ENCODE measurements at places on chromosomes 5 and 9.

- no peak for DNase-seq
Observed at GRCh38 chr5:113380807-113381326, 53.9 kb downstream of the TSSK1B start.

DNA sequence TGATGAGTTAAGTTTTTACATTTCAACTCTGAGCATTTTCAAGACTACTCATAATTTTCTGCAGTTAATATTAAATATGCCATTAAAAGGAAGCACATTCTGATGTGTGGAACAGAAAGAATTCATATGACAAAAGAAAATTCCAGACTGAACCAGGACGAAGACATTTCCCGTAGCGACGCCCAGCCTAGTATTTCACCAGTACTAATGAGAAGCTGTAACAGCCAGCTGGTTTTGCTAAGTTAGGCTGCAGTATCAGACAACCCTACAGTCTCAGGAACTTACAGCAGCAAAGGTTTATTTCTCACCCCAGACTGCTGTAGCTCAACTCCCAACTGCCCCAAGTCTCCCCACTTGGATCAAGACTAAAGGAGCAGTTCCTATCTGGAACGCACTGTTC lies 91.6 kb downstream of the TMEM174 start:
- DNase-seq, result no peak

DNA sequence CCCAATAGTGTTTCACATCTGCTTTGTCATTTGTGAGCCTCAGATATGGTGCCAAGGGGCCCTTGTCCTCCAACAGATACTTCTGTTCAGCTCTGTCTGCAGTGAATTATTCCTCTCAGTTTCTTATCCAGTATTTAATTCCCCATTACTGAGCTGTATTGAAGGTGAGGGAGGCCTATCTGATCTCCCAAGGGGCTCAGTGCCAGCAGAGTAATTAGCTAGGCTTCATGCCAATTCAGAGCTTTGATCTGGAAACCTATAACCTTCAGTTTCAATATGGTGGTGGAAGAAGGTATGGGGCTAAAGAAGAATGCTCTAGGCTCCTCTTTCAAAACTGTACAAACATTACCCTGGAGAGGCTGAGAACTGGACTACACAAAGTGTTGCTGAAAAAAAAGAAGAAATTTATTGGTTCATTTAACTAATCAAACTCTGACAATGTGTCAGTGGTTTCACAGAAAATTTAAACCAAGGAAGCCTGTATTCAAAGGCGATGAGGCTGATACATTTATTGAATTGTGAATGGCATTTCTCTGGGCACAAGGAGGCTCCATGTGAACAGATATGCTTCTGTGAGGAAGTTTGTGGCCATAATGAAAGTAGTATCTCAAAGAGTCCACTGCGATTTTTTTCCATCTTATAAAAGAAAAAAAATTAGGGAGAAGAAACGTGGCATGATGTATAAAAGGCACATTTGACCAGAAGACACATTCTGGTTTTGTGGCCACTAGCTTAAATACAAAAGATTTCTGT lies 397.8 kb downstream of the TLE4 start:
- DNase-seq, result no peak

DNA sequence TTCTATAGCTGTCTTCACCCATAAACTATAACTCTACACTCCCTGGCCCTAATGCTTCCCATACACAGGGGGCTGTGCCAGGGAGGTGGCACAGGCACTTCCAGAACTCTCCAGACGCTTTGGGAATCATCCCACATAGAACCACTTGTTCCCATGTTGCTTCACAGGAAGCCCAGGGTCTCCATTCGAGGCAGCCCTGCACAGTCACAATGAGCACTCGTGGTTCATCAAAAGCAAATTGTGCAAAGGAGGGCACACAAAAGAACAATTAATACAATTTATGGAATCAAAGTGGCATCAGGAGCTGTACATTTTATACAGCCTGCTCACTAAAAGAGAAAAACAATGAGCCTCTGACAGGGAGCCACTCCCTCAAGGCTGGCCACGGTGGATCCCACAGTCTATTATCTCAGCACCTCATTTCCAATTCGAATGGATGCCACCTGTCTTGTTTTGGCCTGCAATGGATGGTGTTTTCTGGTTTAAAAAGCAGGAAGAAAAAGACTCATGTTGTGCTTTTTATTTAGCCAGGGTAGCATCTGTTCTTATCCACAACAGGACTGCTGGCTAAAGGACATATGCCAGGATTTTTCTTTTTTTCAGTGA lies 354.8 kb downstream of the ENC1 start:
- DNase-seq, result no peak

- DNase-seq, result no peak
Observed at GRCh38 chr5:124057724-124058231, 545.8 kb downstream of the CSNK1G3 start.

DNA sequence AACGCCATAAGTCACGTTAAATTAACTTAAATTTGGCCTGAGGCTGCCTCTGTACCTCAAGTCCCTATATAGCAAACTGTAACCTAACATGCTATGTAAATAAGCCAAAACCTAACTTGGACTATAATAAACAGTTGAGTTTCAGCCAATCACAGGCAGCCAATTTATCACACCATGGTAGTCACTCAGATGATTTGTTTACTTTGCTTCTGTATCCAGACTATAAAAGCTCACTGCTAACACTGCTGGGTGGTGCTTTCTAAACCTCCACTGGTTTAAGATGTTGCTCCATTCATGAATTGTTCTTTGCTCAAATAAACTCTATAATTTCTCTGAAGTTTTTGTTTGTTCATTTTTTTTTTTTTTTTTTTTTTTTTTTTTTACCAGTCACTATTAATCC lies 62.8 kb downstream of the TRPM3 start:
- no peak for DNase-seq

DNA sequence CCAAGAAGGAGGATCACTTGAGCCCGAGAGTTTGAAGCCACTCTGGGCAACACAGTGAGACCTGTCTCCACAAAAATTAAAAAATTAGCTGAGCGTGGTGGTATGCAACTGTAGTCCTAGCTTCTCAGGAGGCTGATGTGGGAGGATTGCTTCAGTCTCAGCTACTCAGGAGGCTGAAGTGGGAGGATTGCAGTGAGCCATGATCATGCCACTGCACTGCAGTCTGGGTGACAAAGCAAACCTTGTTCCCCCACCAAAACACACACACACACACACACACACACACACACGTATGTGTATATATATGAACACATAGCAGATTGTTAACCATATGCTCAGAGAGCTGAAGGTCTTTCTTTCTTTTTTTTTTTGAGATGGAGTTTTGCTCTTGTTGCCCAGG lies 157.5 kb upstream of the MAST4 start:
- DNase-seq, result no peak

GRCh38 chr5:59760785-59761348 lies 132.7 kb downstream of the PDE4D start:
- DNase-seq, result no peak

GRCh38 chr5:131147258-131147657 lies 17.8 kb downstream of the HINT1 start:
- no peak for DNase-seq

DNA sequence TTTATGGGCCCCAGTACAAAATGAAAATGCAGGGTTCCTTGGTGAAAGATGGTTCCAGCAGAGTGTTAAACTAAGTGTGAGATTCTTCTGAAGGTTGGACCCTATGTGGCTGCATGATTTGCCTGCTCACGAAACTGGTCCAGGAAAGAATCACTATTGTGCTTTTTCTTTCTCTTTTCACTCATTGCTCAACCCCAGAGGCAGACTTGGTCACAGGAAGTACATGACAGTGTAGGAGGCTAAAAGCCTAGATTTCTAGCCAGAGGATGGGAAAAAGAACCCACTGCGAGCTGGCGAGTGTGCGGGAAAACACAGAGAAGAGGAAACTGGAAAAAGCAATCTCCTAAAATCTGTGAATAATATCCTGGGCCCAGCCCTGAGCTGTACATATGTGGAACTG lies 18.6 kb downstream of the SLC36A2 start:
- no peak for DNase-seq

DNA sequence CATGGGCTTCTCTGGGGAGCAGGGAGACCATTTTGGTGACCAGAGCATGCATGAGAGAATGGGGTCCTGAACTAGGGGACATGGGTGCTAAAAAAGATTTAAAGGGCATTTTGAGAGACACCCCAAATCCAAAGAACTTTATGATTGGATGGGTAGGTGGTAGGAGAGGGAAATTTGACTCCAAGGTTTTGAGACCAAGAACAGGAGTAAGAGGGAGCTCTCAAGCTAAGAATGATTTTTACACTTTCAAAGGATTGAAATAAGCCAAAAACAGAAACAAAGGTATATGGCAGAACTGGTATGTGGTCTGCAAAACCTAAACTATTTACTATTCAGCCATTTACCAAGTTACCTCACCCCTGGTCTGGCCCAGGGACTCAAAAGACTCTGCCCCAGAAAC lies 318.2 kb upstream of the CLINT1 start:
- DNase-seq, result no peak

GRCh38 chr9:89484475-89485404 lies 13.2 kb downstream of the SEMA4D start:
- no peak for DNase-seq

GRCh38 chr9:87874304-87874623 lies 8.4 kb upstream of the SPATA31E1 start:
- DNase-seq, result no peak

GRCh38 chr5:148418511-148418910 lies 34.8 kb downstream of the FBXO38 start:
- DNase-seq, result no peak

GRCh38 chr5:79020861-79021561 lies 35.9 kb upstream of the ARSB start:
- DNase-seq, result peak; percentile 15

GRCh38 chr9:127531676-127532075 lies 80.4 kb downstream of the LRSAM1 start:
- DNase-seq, result no peak

DNA sequence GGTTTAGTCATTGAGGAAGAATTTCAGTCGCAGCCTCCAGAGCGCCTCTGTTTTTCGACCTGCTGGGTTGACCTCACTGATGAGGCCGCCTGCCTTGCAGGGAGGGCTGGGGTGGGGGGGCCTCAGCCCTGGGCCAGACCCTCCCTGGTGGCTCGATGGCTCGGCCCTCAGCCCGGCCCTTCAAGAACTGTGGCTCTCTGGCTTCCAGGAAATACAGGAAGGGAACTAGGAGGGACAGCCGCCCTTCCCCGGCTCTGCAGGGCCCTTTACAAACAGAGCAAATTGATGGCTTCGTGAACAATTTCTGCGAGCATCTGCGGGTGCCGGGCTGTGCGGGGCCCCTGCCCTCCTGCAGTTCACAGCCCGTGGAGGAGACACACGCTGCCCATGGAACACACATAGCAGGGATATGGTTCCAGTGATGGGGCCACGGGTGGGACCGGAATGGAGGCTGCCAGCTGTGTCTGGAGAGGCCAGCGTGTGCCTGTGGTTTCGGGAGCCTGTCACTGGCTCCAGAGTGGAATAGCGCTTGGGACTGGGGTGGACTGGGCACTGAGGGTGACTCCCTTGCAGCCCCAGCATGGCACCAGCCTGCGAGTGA lies 39.6 kb downstream of the COL5A1 start:
- no peak for DNase-seq

DNA sequence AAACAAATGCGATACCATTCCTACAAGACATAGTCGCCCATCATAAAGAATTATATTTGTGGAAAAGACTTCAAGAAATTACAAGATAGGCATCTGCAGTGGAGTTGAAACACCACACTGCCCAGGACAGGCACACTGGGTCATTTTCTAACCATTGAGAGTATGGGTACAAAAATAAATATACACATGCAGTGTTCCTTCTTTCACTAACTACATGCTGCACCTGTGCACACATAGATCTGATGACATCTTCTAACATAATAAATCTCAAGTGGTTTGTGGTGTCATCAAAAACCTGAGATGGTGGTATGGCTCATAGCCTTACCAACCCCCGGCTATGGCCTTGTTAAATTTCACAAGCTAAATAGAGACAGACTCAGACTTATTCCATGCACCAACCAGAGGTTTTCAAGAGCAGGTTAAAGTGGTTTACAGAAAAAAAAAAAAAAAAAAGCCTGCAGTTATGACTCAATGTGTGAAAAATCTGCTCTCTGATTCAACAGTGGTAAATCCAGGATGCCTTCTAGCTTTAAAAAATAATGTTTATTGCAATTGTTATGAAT lies 12.4 kb upstream of the NFIB start:
- DNase-seq, result no peak

- DNase-seq, result no peak
Observed at GRCh38 chr5:131883984-131884383, 61.5 kb downstream of the MEIKIN start.

DNA sequence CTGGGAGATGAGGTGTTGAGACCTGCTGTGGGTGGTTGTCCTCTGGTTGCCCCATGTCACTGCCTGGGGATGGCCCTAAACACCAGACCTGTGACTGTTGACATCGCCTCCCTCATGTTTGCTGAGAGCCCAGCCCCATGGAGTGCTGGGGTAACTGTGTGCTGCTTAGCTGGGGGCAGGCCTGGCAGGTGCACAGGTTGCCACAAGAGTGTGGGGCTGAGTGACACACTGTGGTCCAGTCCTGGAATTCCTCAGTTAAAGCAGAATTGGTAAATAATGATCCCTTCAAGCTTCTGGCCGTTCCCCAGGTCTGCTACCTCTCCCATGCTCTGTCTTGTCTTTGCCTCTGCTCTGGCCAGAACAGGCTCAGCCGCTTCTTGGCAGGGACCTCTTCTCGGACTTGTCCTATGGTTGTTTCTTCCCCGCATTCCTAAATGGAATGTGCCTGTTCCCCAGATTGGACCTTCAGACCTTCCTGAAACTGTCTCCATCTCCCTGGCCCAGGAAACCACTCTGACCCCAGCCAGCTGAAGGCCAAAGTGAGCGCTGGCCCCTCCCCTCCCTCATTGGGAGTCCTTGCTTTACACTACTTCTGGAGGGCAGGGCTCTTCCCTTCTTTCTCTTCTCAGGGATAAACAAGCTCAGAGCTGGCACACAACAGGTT lies 61.2 kb upstream of the PITX1 start:
- DNase-seq, result no peak

- DNase-seq, result no peak
Observed at GRCh38 chr5:77791356-77791755, 15.2 kb upstream of the TBCA start.

DNA sequence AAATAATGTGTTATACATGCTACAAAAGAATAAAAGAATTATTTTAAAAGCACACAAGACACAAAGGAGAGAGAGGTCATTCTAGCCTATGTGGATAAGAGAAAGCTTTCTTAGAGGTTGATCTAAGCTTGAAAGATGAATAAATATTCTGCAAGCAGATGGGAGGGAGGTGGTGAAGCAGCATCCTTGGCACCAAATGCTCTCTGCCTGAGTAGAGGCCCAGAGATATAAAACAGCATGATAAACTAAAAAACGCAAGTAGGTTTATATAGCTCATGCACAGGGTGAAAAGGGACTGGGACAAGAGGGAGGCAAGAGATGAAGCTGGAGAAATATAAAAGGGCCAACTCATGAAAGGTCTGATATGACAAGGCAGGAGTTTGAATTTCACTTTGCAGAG lies 283.2 kb upstream of the POU5F2 start:
- no peak for DNase-seq

DNA sequence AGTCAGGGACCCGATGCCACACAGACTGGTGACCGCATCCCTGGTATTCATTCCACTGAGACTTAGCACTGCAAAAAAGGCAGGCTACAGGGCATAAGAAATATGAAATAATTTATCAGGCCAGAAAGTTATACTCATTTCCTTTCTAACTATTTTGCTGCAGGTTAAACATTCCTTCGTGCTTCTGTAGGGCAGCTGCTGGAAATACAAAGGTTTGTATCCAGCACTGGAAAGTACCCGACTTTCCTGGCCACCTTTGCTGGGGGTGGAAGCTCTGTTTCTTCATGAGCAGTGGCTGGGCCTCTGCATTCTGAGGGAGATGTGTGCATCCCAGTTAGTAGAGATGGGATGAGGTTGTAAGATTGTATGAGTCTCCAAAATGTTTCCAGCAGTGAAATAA lies 478.6 kb upstream of the WWC1 start:
- DNase-seq, result no peak

Data from GM18507 (cell line).